ENCODE measurements at places on chromosomes 16 and 17. TPM values are rescaled to one million over a fixed set of nuclear protein-coding genes. Genes with fewer than 3 reads are reported as not detected.
A peak's percentile ranks its signal among the peaks of the same experiment; 100 is the strongest.

DNA sequence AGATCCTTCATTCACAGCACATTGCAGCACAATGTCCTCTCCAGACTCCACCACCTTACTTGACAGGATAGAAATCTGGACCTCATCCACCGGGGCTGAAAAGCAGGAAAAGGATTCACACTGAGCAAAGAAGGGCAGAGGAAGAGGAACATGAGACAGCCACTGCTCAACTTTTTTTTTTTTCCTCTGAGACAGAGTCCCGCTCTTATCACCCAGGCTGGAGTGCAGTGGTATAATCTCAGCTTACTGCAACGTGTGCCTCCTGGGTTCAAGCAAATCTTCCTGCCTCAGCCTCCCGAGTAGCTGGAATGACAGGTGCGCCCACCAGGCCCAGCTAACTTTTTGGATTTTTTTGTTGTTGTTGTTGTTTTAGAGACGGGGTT lies 34.4 kb downstream of the PECAM1 start:
- no peak overlapping the region for H3K27ac ChIP-seq
- H3K27me3 ChIP-seq = peaks cover 7% of the 10 kb centered on the region
- peaks cover 9% of the 10 kb centered on the region for H3K4me1 ChIP-seq
- no peak overlapping the region for H3K4me3 ChIP-seq

- H3K36me3 ChIP-seq = no peaks in the 10 kb centered on the region
- H3K4me3 ChIP-seq = no peak overlapping the region
- H3K27ac ChIP-seq = no peak overlapping the region
- H3K4me1 ChIP-seq = peaks cover 4% of the 10 kb centered on the region
- H3K27me3 ChIP-seq = peaks cover 4% of the 10 kb centered on the region
- DNase-seq = no peak
Observed at GRCh38 chr17:42088736-42089135, 9.5 kb downstream of the ZNF385C start.

TBC1D3H gene
- not detected for total RNA-seq

DNA sequence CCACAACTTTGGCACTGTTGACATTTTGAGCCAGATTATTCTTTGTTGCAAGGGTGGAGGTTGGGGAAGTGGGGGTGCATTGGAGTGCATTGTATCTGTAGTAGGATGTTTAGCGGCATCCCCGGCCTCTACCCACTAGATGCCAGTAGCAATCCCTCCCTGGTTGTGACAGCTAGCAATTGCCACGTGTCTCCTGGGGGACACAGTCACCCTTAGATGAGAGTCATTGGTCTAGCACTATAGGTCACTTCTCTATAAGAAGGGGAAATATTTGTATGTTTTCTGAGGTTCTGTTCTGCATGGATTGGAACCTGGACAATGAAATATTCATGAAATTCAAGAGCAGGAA lies 32.4 kb downstream of the MSI2 start:
- no peaks in the 10 kb centered on the region for H3K27me3 ChIP-seq
- no peak for DNase-seq
- H3K4me1 ChIP-seq = peaks cover 31% of the 10 kb centered on the region
- H3K4me3 ChIP-seq = no peak overlapping the region
- H3K36me3 ChIP-seq = no peaks in the 10 kb centered on the region

DNA sequence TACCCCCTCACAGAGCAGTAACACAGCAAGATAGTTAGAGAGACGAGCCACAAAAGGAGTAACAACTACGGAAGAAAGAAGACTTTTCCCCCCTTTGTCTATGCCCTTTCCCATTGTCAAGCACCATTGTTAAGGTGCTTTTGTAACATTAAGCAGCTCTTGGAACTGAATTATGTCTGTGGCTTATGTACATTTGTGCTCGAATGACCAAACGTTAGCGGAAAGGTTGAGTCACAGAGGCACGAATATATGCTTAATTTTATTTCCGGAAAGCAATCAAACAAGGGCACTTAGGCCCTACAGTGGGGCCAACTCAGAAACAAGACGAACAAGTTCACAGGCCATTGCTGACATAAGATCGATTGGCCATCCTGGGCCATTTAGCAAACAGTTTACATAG lies 109.5 kb downstream of the ANKFN1 start:
- peaks cover 2% of the 10 kb centered on the region for H3K36me3 ChIP-seq
- H3K27me3 ChIP-seq = peaks cover 10% of the 10 kb centered on the region
- DNase-seq = no peak
- no peak overlapping the region for H3K4me3 ChIP-seq
- H3K27ac ChIP-seq = no peak overlapping the region

DNA sequence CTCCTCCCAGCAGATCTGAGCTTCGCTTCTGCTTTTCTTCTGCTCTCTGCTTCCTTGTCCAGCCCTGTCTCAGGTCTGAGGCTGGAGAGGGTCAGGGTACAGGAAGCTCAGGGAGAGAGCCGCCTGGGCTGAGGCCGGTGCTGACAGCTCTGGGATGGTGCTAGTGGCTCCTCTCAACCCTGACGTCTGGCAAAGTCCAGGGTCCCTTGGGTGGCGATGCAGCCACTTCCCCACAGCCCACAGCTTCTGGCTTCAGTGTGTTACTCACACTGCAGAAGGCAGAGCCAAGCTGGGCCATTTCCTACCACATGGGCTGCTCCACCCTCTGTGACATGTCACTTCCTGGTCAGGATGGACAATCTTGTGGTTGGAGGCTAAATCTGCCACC lies at the start of gene CD300C:
CD300C (minus strand) TSS at position 273 of the 388 bp plus-strand sequence. CDS start 333 bp downstream, outside the sequence.
- no peak within 1 kb of the TSS for H3K27ac ChIP-seq
- no peaks in the 10 kb centered on the region for H3K4me1 ChIP-seq
- H3K36me3 ChIP-seq = no peaks in the 10 kb centered on the region
- peak; percentile 49 for DNase-seq
- H3K27me3 ChIP-seq = peaks cover 24% of the 10 kb centered on the region

GRCh38 chr16:65728167-65728566 lies 606.3 kb upstream of the CDH11 start:
- no peak overlapping the region for H3K27ac ChIP-seq
- DNase-seq = no peak
- no peak overlapping the region for H3K4me3 ChIP-seq
- no peaks in the 10 kb centered on the region for H3K27me3 ChIP-seq
- H3K4me1 ChIP-seq = peaks cover 23% of the 10 kb centered on the region
